H1 (cell line): ENCODE measurements at places on chromosomes 13 and 19. TPM values are rescaled to one million over a fixed set of nuclear protein-coding genes. Genes with fewer than 3 reads are reported as not detected.

- H3K4me3 ChIP-seq, result no peak overlapping the region
- no peaks in the 10 kb centered on the region for H3K27me3 ChIP-seq
- H3K4me1 ChIP-seq, result peaks cover 9% of the 10 kb centered on the region; the same call in 1 of the 2 replicates
- DNase-seq, result no peak
- no peaks in the 10 kb centered on the region for H3K36me3 ChIP-seq
- H3K27ac ChIP-seq, result no peak overlapping the region
These were observed 248.3 kb downstream of the TSHZ3 start for GRCh38 chr19:31100981-31101380.

GRCh38 chr19:16518483-16519229 is 22.5 kb downstream of the C19orf44 start:
- no peak overlapping the region for H3K4me3 ChIP-seq
- no peak for DNase-seq
- H3K27me3 ChIP-seq, result no peaks in the 10 kb centered on the region
- H3K36me3 ChIP-seq, result peaks cover 64% of the 10 kb centered on the region
- no peaks in the 10 kb centered on the region for H3K4me1 ChIP-seq
- no peak overlapping the region for H3K27ac ChIP-seq

GRCh38 chr19:42121656-42122069 is 10.6 kb downstream of the POU2F2 start:
- H3K27me3 ChIP-seq, result no peaks in the 10 kb centered on the region
- no peak overlapping the region for H3K27ac ChIP-seq
- no peak overlapping the region for H3K4me3 ChIP-seq
- H3K4me1 ChIP-seq, result peaks cover 12% of the 10 kb centered on the region; the same call in 1 of the 2 replicates

DNA sequence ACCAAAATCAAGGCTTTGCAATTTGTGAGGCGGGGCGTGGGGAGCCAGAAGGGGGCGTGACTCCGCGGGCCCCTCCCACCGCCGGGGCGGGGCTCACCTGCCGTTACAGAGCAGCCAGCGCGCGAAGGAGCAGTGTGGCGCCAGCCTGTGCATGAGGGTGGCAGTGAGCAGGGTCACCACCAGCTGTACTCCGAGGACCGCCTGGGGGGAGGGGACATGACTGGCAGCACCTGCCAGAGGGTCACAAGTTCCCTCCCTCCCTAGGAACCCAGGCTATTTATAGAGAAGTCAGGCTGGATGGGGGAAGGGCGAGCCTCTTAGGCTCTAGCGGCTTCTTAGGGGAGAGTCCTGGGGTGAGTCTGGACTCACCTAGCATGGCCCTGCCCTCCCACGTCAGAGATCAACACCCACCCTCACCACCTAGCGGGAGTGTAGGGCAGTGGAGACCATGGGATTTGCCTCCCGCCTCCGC is 3.6 kb downstream of the TMEM161A start:
- H3K4me1 ChIP-seq, result peaks cover 14% of the 10 kb centered on the region
- H3K27ac ChIP-seq, result no peak overlapping the region
- H3K27me3 ChIP-seq, result no peaks in the 10 kb centered on the region
- H3K36me3 ChIP-seq, result 0 out of 2 replicates have a peak, but pooled peaks cover 3% of the 10 kb centered on the region
- DNase-seq, result peak; percentile 89

GRCh38 chr13:50911081-50911631 is 1.6 kb downstream of the RNASEH2B start:
- H3K4me3 ChIP-seq, result 0 out of 2 replicates have a peak overlapping the region, but pooled peaks have one; percentile 48
- H3K27me3 ChIP-seq, result no peaks in the 10 kb centered on the region
- no peak overlapping the region for H3K27ac ChIP-seq
- no peak for DNase-seq
- H3K4me1 ChIP-seq, result peaks cover 6% of the 10 kb centered on the region
- no peaks in the 10 kb centered on the region for H3K36me3 ChIP-seq

DNA sequence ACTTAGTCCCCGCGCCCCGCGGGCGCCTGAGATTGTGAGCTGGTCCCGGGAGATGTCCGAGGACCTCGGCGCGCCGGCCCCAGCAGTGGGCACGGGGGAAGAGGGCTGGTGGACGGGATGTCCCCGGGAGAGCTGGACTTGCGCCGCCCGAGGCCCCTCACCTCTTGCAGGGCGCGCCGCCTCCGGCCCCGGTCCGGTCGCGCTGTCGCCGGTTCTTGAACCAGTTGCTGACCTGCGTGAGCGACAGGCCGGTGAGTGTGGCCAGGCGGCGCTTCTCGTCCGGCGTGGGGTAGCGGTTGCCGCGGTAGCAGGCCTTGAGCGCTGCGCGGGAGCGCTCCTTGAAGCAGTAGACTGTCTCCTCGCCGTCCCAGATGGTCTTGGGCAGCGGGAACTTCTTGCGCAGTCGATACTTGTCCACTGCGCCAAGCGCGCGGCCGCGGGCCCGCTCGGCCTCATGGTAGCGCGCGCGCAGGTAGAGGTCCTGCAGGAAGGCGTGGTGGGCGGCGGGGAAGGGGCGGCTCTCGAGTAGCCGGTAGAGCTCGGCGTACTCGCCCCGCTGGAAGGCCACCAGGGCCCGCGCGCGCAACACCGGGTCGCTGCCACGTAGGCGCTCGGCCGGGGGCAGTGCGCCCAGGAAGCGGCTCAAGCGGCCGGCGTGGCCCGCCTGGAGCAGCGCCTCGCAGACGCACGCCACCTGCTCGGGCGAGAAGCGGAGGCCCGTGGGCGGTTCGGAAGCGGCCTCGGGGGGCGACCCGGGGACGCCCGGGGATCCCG is 984 bp downstream of the SIX5 start:
- peak overlapping the region; percentile 89 for H3K4me3 ChIP-seq
- H3K27ac ChIP-seq, result peak overlapping the region; percentile 96; the same call in 1 of the 2 replicates
- H3K36me3 ChIP-seq, result peaks cover 2% of the 10 kb centered on the region; the same call in 1 of the 2 replicates
- DNase-seq, result no peak
- no peaks in the 10 kb centered on the region for H3K27me3 ChIP-seq

GRCh38 chr13:106651442-106651841 is 83.5 kb upstream of the ARGLU1 start:
- H3K4me1 ChIP-seq, result no peaks in the 10 kb centered on the region

- H3K27ac ChIP-seq, result no peak overlapping the region
- no peak for DNase-seq
- no peaks in the 10 kb centered on the region for H3K36me3 ChIP-seq
- no peak overlapping the region for H3K4me3 ChIP-seq
- no peaks in the 10 kb centered on the region for H3K27me3 ChIP-seq
These were observed 146.4 kb upstream of the GPC6 start for GRCh38 chr13:93080166-93080565.

GRCh38 chr13:25181597-25181996 is 9.5 kb upstream of the AMER2 start:
- H3K4me1 ChIP-seq, result no peaks in the 10 kb centered on the region; the same call in 1 of the 2 replicates
- H3K27me3 ChIP-seq, result no peaks in the 10 kb centered on the region; the same call in 1 of the 2 replicates
- DNase-seq, result no peak
- H3K27ac ChIP-seq, result no peak overlapping the region
- H3K36me3 ChIP-seq, result no peaks in the 10 kb centered on the region
- H3K4me3 ChIP-seq, result no peak overlapping the region

The SLC25A41 gene
- 0.77 TPM in 1 of 2 replicates, not detected in the other for total RNA-seq

The SELENOV gene
- total RNA-seq, result 8.4 and 11.0 TPM in 2 replicates

The ZNF549 gene
- total RNA-seq, result 9.7 and 10.4 TPM in 2 replicates
